Activated CD4-positive, alpha-beta T cell treated with anti-CD3 and anti-CD28 coated beads, Interleukin-2, amount 50 U/mL, for 48 hours (primary cell): ENCODE measurements at places on chromosomes 3 and 15.

GRCh38 chr15:67750371-67750770 is 74.9 kb upstream of the SKOR1 start:
- no peak for DNase-seq

GRCh38 chr3:21435871-21436270 is 315.1 kb downstream of the ZNF385D start:
- no peak for DNase-seq

DNA sequence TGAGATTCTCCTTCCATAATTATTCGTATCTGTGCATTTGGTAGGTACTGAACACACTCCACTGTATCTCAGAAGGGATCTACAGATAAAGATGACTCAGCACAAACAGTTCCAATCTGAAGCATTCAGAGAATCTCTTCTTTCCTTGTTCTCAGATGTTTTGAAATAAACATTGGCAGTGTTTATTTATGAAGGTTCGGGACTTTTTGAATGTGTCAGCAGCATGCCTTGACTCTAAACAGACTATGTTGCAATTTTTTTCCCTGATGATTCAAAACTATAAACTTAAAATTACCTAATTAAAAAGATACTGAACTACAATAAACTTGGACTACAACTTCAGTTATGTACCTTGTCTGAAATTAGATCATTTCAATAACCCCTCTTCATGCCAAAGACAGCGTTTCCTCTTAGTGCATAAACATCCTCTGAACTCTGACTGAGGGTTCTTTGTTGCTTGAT is 612.9 kb upstream of the TBL1XR1 start:
- no peak for DNase-seq

GRCh38 chr15:40693904-40694687 is 878 bp upstream of the RAD51 start:
- DNase-seq: peak; percentile 26

DNA sequence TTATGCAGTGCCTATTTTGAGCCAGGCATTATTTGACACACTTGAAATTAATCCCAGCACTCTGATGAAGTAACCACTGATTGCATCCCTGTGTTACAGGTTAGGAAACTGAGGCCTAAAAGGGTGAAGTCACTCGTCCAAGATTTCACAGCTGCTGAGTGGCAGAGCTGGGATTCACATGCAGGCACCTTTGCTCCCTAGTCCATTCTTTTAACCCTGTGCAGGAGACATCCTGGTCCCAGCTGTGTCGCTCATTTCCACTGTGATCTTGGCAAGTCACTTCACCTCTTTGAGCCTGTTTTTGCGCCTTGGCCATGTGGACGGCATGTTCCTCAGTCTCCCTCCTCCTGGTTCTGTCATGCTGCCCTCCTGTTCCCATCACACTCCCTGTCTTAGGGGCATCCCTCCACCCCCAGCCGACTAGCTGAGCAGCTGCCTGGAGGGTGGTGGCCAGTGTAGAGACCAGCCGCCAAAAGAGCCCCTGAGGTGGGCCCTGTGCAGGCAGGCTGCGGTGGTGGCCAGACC is 70.6 kb downstream of the SMAD6 start:
- DNase-seq: no peak

DNA sequence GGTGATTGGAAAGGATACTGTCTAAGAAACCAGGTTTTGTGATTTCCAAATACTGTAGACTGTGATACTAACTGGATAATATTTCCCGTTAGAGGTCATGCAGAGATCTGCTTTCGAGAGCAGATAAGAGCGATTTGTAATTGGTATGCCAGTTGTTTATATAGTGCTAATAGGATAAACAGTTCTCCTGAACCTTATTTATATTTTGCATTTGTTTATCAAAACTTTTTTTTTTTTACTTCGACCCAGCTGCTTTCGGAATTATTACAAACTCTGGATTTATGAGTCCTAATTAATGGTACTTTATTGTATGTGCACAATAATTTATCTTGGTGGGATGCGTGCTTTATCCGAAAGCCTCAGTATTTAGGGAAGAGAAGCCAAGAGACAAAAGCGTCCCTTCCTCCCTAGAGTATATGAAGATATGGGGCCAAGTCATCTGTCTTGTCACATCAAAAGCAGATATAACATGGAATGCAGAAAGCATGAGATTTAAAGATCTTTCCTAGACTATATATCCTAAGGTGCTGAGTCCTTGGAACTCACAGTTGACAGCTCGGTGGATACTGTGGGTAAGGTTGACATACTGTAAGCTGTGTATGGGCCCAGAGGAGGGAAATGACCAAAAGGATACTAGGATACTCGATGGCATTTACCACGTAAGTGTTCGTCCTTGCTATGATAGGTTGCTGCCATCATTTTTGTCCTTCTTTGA is 62.2 kb downstream of the SMAD6 start:
- DNase-seq: no peak

- DNase-seq: no peak
These were observed 33.1 kb downstream of the IL1RAP start for GRCh38 chr3:190546881-190547510.

- DNase-seq: no peak
These were observed 66.5 kb downstream of the RBMS3 start for GRCh38 chr3:29347412-29347811.

GRCh38 chr3:112980080-112980479 is 5.2 kb upstream of the CD200R1 start:
- no peak for DNase-seq

GRCh38 chr15:87589134-87589533 is 667.4 kb downstream of the NTRK3 start:
- no peak for DNase-seq

DNA sequence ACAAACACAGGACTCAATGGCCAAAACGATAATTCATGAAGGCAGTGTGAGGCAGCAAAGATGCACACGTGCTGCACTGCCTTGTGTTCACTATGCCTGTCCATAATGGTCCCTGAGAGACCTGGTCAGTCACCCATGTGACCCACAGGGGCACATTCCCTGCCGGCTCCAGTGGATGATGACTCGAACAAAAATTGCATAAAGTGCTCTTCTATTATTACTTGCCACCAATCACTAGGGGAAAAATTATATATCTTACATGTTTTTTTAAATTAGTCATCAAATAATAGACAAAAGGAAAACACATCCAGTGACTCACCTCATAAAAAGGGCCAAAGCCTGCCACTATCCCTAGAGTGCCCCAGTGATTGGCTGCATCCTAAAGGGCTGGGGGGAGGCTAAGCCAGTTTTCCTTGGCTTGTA is 47.5 kb downstream of the UBP1 start:
- no peak for DNase-seq

DNA sequence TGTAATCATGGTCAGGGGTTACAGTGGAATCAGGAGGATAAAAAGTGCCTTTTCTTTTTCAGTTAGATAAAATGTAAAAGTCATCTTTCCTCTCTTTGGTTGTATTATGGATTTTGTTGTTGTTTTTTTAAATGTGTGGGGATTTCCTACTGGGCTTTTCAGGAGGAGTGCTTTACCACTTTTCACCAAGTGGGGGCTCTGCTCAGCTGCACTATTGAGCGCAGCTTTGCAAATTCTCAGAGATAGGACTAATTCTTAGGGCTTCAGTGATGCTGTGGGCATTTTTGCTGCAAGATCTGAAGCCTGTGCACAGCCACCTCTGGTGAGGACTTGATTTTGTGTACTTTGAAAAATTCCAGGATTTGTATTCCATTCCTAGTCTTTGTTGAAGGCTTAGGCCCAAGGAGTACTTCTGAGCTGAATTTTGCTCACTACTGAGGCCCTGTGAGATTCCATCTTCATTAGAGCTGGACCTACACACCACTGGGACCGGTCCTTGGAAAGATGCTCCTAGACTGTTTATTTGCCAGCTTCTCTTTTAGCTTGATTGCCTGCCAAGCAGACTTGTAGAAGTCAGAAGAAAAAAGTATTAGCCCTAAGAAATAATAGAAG is 7.5 kb downstream of the GNB5 start:
- peak; percentile 38 for DNase-seq

GRCh38 chr3:31355807-31356206 is 176.9 kb upstream of the STT3B start:
- DNase-seq: no peak

DNA sequence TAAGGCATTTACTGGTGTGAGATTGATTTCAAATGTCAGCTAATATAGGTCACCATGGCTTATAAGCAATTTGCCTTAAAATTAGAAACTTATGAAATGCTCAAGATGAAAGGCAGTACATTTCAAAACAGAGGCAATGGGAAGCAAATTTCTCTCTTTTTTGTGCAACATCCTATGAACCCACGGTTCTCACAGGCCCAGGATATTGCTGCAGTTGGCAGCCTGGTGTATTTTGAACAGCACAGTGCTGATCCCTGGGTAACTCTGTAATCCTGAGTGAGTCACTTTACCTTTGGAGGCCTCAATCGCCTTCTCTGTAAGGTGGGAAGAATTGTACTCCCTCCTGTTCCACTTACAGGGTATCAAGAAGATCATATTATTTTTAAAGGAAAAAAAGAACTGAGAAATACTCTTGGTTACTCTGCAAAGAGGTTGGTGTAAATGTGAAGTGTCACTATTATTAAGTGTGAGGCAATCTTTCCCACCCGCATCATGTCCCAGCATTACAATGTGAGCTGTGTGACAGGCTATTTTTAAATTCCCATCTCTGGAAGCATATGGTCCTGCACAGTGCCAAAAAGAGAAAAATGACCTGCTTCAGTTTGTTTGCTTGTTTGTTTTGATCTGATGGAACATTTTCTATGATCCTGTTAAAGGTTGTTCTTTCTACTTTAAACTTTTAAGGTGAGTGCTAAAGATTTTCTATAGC is 190.1 kb upstream of the LPP start:
- no peak for DNase-seq

DNA sequence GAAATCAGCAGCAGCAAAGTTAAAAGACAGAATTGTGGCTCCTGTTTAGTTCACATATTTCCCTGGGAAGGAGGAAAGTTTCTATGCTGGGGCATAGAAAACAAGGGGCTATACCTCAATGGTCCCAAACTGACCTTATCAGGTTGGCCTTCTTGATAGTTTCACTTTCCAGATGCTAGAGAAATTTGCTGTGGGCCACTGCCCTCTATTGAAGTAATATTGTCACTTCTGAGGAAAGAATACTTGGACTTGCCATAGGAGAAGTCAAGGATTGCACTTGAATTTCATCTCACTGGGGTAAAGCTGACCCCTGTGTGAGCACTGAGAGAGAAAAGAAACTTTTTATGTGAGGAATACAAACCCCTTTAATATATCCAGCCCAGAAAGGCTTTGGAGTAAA is 49.3 kb upstream of the XCR1 start:
- DNase-seq: no peak

- no peak for DNase-seq
These were observed 105.9 kb downstream of the LMLN start for GRCh38 chr3:198065897-198066296.

DNA sequence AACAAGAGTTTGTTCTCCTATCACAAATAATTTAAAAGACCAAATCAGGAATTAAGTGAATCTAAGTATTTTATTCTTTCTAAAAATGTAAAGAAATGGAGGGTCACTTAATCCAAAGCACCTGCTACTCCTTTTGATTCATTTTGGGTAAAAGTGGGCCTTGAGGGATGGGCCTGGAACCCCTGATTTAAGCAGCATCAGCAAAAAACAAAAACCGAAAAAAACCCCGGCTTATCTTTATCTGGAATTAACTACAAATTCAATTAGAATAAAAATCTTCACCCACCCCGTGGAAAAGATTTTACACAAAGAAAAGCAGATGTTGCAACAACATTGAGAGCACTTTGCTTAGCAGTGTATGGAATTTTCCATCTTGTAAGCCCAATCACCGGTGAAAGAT is 1018.2 kb downstream of the MCTP2 start:
- DNase-seq: no peak

DNA sequence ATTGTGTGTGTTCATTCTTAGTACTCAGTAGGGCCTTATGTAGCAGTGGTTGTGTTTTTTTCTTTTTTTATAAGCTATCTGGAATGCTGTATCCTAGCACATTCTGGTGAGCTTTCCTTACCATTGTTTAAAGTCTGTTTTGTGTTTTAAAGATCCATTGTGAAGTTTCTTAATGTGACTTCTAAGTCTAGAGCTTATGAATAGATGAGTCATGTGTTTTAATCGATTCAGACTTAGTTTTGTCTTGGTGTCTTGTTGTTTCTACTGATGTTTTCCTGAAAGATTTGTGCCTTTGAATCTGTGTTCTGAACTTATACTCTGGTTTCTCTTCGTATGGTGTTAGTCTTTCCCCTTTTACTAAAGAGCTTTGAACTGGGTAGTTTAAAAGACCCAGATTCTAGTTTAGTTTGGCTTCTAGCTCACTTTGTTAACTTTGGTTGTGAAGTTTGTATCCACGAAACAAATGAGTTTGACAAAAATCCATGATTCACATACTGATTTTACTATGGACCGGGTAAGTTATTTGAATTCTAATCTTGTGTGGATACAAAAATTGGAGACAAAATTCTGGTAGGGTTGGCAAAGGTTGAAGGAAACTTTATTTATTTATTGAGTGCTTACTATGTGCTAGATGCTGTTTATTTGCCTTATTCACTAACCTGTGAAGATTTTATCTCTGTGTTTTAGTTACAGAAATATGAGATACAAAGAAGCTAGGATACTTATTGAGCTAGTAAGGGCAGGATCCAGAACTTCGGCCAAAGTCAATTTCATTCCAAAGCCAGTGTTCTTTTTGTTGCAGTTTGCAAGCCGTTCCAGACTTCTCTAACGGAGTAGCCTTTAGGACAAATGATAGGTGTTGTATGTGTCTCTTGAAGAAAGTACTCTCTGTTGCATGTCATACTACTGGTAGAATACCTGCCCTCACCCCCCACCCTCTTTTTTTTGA is 24.8 kb downstream of the AKAP13 start:
- no peak for DNase-seq
